ENCODE measurements at places on chromosomes 6 and 20.

DNA sequence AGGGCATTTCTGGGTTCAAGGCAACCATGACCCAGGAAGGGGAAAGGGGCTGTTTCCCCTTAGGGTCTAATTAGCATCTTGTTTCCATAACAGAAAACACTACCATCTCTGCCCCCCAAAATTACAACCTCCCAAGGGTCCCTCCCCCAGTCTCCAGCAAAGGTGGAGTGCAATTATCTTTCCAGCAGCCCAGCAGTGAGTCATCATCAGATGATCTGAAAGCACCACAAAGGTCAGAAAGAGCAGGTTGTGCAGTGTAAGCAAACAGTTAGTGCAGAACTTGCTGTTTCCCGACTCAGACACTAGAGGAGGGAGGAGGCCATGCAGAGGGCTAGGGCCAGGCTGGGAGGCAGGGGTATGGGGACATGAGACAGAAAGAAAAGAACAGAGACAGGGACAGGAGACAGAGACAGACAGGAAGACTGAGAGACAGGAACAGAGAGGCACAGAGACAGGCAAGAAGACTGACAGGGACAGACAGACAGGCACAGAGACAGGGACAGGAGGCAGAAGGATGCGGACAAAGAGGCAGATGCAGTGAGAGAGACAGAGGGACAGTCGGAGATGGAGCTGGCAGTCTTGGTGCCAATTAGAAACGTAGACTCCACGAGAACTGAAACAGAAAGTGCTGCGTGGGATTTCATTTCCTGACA is 62.5 kb downstream of the PYGB start:
- DNase-seq = peak; percentile 89

DNA sequence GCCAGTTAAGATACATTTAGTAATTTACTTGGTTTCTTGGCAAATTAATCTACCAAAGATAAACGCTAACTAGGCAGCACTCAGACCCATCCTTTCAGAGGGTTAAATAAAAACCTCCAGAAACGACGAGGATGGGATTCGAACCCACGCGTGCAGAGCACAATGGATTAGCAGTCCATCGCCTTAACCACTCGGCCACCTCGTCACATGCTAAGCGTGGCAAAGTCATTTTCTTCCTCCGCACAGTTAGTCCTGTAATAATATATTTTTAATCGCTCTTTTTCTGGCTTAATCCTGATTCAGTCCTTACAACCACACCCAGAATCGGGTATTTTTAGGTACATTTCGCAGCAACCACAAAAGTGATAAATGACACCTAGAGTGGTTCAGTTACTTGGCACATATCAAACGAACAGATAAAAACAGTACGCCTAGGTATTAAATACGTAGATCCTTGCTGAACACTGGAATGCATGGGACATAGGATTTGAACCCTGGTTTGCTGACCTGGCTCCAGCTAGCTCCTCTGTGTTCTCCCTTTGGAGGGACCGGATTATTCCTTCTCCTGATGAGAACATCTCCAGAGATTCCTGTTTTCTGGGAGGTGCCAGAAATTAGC is 71.6 kb downstream of the GPX5 start:
- peak; percentile 68 for DNase-seq

GRCh38 chr6:63114610-63115211 is 96.6 kb upstream of the FKBP1C start:
- DNase-seq = no peak

DNA sequence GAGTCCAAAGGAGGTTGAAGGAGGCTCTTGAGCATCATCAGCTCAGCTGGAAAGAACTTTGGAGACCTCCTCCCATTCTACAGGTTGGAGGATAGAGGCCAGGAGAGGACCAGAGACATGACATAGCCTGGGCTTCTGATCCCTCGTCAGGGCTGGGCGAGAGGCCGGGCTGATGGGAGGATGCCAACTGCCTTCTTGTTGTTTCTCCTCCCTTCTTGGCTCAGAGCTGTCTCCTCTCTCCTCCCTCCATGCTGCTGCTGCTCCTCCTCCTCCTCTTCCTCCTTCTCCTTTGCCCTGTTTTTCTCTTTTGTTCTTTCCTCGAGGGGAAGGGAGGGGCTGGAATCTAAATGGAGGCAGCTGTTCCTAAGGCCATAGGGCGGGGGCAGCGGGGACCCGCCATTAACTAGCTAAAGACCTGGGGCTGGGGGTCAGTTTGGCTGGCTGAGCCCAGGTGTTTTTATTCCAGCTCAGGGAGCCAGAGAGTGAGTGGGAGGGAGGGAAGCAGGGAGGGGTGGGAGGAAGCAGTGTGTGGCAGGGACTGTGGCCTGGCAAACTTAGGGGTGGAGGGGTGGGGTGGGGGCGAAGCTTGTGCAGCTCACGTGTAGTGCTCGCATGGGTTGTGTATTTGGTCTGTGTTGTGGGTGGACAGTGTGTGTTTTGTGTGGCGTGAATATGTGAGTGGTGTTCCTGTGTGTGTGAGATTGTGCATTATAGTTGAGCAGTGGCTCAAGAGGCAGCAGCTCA is 84.8 kb downstream of the CD40 start:
- DNase-seq = no peak

GRCh38 chr20:17594443-17594842 is 24.6 kb downstream of the DSTN start:
- peak; percentile 41 for DNase-seq

GRCh38 chr6:50655848-50656453 is 57.4 kb upstream of the TFAP2D start:
- no peak for DNase-seq

DNA sequence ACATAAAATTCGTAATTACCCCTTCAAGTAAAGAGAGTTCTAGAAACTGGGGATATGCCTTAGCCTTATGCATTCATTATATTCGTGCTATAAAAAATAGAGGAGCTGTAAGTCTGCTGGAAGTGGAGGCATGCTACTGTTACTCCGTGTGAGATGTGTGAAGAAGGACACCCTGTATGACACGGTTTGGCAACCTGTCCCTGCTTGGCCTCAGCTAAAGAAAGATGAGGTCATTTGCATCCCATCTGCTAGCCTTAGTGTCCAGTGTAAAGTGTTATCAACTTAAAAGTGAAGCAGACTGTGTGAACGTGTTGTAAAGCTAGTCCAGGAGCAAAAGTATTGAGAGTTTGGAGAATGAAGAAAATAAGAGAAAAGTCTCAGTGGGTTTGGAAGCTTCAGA is 135.1 kb upstream of the RAB32 start:
- DNase-seq = no peak

- no peak for DNase-seq
Observed at GRCh38 chr20:1414982-1415381, 22.1 kb upstream of the FKBP1A start.

- peak; percentile 11 for DNase-seq
Observed at GRCh38 chr20:5000263-5001173, 792 bp downstream of the SLC23A2 start.

DNA sequence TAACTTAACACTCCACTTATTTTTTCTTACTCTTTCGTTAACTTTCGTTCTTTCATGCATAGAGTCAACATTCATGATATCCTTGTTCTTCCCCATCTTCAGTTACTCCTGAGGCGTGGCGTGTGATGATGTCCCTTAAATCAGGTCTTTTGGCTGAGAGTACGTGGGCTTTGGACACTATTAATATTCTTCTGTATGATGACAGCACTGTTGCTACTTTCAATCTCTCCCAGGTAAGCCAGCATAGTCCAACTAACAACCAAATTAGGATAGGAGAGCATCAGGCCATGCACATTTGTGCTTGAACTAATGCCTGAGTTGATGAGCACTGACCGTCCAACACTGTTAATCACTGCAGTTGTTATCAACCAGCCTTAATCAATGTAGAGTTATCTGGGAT is 119.6 kb downstream of the TMEM242 start:
- DNase-seq = no peak

GRCh38 chr6:66126358-66126757 is 419.3 kb upstream of the EYS start:
- no peak for DNase-seq

DNA sequence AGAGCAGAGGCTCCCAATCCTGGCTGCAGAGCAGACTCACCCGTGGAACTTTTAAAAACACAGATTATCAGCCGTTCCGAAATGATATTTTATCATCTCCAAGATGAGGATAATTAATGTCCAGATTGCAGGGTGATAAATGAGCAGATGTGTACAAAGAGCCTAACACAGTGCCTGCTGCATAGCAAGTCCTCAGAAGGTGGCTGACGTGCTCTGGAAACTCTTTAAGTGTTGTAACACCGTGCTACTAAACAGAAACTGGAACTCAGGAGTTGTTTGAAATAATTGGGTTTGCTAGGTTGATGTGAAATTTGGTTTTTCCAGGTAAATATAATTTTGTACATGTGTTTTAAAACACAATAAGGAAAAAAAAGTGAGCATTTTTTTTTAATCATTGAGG is 118.0 kb downstream of the ARMC2 start:
- no peak for DNase-seq

DNA sequence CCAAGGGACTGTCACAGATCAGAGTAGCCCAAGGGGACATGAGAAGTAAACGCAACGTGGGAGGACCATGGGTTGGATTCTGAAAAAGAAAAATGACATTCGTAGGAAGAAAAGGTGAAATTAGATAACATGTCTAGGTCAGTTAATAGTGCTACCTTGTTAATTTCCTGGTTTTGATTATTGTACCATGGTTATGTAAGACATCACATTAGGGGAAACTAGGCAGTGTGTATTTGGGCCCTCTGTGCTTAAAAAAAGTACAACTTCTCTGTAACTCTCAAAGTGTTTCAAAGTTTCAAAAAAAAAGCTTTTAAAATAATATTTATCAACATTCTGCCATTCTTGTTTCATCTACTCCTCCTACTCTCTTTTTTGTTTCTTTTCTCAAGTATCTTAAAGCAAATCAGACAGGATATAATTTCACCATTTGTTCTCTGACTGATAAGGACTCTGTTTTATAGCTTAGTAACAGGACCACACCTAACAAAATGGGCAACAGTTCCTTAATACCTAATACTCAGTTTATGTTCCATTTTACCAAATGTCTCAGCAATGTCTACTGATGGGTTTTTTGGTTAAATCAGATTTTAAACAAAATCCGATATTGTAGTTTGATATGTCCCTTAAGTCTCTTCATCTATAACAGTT is 97.1 kb upstream of the PLCB4 start:
- no peak for DNase-seq

DNA sequence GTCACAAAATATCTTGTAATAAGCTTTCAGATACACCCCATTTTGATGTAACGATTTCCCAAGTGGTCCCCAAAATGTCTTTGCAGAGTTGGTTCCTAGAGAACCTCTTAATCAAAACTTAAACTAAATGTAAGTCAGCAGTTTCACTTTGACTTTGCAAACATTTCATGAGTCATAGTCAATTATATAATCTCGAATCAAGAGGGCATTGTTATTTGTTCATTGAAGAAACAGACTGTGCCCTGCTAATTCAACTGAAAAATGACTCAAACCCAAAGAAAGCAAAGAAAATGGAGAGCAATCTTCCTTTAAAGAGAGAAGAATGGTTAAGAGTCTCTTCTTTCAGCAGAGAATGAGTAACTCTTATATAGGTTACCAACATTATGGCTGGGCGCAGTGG is 58.3 kb downstream of the IPCEF1 start:
- no peak for DNase-seq

GRCh38 chr6:14826456-14826855 is 419.4 kb upstream of the JARID2 start:
- DNase-seq = no peak

DNA sequence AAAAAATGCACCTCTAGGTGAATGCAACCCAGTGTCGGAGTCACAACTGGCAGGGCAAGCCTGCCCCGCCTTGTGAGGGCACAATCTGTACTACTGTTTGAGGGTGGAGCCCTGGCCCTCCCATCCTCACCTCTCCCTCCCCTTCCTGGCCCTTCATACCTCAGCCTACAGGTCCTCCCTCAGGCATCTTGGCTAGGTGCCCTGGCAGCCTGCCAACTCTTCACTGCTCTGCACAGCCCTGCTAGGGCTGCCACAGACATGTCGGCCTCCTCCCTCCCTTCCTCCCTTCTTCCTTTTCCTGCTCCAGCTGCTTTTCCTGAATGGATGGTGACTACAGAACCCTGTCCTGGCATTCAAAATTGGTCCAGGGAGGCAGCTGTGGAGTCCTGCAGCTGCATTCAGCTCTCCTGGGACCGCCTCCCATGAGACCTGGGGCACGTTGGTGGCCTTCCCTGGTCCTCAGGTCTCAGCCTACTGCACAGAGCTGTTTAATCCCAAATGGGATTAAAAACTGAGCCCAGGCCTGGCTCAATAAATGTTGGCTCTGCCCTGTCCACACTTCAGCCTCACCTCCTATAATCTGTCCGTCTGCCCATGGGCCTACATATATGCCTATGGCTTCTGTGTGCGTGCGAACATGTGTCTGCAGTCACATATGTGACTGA is 52.7 kb downstream of the CDH22 start:
- peak; percentile 21 for DNase-seq

DNA sequence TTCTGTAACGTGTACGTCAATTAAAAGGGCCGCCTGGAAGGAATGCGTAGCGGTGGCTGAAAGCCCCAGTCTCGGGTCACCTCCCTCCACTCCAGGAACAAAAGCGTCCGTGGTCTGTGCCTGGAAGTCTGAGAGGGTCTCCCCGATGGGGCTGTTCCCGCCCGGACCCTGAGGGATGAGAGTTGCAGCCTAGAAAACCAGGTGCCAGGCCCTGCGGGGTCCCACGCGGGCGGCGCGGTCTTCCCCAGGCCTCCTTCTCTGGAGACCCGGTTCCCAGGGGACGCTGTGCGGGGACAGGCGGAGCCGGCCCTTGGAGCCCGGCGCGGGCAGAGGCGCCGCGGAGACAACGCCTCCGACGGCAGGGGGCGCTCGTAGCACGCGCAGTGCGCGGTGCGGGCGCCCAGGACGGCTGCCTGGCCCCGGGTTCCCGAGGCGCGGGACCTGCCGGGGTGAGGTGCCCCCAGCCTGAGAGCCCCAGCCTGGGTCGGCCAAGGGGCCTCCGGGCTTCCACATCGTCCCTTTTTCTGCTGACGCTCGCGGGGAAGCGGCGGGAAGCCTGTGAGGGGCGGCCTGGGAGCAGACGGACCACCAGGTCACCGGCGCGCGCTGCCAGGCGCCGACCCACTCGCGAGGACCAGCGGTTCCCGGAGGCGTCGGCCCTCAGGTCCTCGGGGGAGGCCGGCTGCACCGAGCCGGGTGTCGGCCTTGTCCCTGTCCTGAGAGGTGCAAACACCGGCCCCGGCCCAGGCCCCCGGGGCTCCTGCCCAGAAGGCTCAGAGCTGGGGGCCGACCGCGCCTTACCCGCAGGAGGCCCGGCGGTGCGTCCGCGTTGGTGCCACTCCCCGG is 5.3 kb upstream of the FOXC1 start:
- peak; percentile 54 for DNase-seq

- DNase-seq = peak; percentile 80
Observed at GRCh38 chr20:47360297-47361056, 4.0 kb upstream of the ZMYND8 start.

- no peak for DNase-seq
Observed at GRCh38 chr6:36862164-36862847, 12.3 kb downstream of the PPIL1 start.

GRCh38 chr20:44637042-44637441 is 14.5 kb downstream of the ADA start:
- no peak for DNase-seq

- DNase-seq = no peak
Observed at GRCh38 chr20:44941120-44941691, 19.0 kb downstream of the TOMM34 start.

DNA sequence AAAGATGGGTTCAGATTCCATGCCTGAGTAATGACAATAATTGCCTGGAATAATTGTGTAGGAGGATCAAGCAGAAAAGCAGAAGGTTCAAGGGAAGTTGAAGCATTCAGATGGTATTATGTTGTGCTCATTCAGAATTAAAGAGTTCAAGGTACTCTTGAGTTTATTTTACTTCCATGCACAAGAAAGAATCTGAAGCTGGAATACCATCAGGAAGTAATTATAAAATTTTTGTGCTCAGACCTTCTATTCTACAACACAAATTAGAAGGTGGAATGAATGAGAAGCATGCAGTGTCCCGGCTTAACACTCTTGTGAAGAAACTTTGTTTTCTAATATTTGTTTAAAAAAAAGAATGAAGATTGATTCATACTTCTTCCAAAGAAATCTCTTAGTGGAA is 139.4 kb upstream of the ENPP5 start:
- peak; percentile 35 for DNase-seq

All from fibroblast of skin of right biceps (primary cell).